CD4-positive, alpha-beta T cell treated with Interleukin-21 for 1 hour (primary cell): ENCODE measurements at places on chromosomes 2 and 18.

DNA sequence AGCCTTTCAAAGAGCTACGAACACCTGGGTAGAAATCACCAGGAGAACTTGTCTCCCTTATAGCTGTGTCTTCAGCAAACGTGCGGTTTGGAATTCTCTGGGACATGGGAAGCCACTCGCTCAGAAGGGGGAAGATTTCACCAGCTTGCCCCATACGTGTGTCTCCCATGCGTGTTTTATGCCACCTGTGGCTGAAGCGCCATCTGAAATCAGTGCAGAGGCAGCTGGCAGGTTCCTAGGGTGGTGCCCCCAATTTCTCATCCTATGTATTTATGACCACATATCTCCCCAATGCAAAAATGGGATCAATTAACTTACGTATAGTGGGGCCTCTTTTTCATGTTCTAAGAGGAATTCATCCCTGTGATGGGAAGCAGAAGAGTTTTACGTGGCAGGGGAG, 81.6 kb downstream of the TPO start:
- no peak for DNase-seq

- DNase-seq = no peak
These were observed 29.0 kb downstream of the PTPN4 start for GRCh38 chr2:119788752-119789151.

DNA sequence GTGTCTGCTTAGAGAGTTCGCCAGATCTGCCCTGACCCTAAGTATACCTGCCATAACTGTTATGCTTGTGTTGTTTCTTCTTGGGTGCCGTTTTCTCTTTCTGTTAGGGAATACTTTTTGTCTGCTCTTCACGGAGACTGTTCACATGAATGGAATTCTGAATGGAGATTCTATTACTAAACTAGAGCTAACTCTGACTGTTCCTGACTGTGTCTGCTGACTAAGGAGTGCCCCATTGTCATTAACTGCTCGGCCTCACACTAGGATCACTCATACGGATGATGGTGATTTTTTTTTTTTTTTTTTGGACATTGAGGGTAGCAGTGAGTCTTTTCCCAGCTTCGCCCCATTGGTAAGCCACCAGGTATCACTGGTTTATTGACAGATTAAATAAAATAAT, 104.8 kb upstream of the SLC8A1 start:
- no peak for DNase-seq

DNA sequence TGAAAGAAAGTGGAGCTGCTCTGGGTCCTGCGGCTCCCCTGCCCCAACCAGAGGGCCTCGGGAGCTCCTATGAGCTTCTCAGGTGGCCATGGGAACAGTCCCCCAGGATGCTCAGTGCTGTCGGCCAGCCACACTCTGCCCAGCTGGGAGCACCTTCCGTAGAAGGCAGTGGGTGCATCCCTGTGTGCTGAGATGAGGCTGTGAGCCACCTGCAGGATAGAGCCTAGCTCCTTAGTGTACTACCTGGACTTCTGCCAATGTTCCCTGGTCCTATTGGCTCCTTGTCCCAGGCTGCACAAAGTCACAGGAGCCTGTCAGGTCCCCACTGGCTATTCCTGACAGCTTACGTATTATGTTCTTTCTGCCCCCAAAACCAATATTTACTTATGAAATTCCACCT, 16.1 kb downstream of the PRELID3A start:
- DNase-seq = no peak

- no peak for DNase-seq
These were observed 91.7 kb downstream of the NRP2 start for GRCh38 chr2:205773989-205774388.

DNA sequence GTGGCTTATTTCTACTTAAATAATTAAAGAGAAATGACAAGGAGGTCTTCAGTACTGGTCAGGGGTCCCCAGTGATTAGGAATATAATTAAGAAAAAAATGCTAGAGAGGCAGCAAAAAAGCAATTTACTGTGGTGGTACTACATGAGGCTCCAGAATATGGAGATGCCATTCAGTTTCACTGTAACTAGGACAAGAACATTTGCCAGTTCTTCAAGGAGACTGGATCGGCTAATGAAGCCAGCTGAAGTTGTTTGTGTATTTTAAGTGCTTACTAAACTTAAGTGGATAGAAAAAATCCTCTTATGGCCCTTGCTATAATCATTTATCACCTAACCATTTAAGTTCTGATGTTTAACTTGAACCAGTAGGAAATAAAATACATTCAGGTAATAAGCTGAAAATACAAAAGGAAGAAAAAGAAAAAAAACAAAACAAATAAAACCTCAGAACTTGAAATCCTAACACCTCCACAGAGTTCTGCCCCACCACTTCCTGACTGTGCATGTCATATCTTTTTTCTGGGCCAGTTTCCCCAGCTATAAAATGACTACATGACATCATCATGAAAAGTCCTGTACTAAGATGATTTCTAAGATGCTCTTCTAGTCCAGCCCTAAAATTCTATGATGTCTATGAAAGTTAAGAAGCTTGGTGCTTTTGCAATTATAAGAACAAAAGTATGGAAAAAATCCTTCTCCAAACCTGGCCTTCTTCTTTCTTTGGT, 98.0 kb downstream of the TRABD2A start:
- DNase-seq = peak; percentile 76

DNA sequence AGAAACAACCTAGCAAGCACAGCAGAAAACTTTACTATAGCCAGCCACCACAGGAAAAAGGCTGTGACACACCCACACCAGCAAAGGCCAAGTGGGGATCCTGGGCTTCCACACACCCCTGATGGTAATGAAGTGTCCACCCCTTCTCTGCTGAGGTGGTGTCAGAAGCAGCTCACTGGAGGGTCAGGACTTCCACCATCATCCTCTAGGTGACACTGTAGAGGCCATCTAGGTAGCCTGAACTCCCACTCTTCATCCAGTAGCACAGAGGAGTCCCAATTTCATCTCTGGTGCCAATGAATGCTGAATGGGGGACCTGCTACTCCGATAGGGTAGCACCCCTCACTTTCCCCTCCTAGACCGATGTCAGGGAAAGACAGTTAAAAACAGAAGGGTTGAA, 1544.4 kb downstream of the LRP1B start:
- DNase-seq = no peak

- DNase-seq = no peak
These were observed 940 bp upstream of the BOLA3 start for GRCh38 chr2:74148457-74149246.

DNA sequence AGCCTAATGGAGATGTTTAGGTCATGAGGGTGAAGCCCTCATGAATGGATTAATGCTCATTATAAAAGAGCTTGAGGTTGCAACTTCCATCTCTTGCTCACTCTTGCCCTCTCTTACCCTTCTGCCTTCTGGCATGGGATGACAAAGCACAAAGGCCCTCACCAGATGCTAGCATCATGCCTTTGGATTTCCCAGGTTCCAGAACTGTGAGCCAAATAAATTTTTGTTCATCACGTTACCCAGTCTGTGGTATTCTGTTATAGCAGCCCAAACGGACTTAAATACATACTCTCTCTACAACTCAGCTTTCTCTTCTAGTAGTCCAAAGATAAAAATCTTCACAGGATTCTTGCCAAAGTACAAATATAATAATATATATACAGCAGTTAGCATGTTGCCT, 75.8 kb downstream of the LNPK start:
- no peak for DNase-seq

- DNase-seq = no peak
These were observed 9.8 kb upstream of the GPC1 start for GRCh38 chr2:240425697-240426096.

DNA sequence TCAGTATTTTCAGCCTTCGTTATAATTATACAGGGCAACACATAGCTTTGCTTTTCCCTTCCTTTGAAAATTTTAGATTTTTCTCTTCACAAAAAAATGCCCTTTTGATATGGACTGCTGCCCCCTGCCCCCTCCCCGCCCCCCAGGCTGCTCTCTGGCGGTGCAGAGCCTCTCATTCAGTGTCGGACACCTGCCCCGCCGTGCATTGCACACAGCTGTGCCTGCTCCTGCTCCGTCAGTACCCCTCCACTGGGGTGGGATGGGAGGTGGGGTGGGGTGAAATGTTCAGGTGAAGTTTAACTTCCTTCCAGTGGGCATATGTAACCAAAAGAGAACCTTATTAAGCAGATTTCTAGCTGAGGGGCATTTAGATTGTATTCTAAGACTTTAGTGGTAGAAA, 148.0 kb downstream of the CCDC85A start:
- no peak for DNase-seq

- DNase-seq = no peak
These were observed 589.8 kb upstream of the CDH2 start for GRCh38 chr18:28766721-28767120.

- no peak for DNase-seq
These were observed 166.6 kb downstream of the TNS1 start for GRCh38 chr2:217835931-217836891.

DNA sequence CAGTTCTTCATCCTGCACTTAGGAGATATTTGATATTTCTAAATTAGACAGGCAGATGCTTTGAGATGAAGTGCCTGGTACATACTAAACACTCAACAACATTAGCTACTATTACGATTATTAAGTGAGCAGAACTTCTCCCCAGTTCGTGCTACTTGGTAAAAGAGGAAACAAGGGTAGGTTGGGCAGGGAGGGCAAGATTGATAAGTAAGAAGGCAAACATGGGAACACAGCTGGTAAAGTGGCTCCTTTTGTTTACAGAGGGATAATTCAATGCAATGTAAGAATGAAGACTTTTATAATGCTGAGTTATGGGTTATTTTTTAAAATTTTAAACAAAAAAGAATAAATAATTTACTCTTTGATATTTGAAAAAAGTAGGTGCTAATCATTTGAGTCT, 15.9 kb upstream of the WIPF1 start:
- DNase-seq = no peak

- no peak for DNase-seq
These were observed 433.2 kb upstream of the RGPD4 start for GRCh38 chr2:107393516-107393915.

- DNase-seq = no peak
These were observed 26.8 kb downstream of the GLI2 start for GRCh38 chr2:120762341-120763061.

DNA sequence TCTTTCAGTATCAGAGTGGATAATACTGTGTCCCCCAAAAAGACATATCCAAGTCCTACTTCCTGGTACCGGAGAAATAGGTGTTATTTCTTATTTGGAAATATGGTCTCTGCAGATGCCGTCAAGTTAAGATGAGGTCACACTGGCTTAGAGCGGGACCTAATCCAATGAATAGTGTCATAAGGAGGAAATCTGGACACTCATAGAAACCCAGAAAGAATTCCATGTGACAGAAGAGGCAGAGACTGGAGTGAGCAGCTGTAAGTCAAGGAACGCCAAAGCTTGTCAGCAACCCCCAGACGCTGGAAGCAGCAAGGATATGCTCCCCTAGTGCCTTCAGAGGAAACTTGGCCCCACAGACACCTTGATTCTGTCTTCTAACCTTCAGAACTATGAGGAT, 69.8 kb downstream of the CCBE1 start:
- no peak for DNase-seq

DNA sequence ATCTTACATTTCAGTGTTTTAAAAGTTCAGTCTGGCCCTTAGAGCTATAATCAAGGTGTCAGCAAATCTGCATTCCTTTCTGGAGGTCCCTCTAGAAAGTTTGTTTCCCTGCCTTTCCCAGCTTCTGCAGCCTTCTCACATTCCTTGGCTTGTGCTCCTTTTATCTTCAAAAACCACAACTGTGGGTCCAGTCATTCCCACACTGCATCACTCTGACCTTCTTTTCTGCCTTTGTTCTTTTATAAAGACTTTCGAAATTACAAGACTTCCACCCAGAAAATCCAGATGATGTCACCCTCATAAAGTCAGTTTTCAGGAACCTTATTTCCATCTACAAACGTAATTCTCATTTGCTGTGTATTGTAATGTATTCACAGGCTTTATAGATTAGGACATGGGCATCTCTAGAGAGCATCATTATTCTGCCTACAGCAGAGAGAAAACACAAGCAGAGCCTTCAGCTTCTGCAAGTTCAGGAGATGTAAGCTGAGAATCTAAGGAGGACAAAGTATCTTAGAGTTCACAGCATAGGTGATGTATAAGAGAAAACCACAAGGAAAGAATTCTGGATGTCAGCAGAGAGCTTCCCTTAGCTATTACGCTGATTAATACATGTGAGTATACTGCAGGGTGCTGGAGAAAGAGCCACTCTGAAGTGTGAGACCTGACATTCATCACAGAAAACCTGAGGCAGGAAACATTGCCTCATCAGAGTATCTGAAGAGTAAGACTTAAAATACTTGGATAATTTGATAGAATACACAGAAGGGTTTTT, 1100.2 kb downstream of the CBLN2 start:
- DNase-seq = no peak

DNA sequence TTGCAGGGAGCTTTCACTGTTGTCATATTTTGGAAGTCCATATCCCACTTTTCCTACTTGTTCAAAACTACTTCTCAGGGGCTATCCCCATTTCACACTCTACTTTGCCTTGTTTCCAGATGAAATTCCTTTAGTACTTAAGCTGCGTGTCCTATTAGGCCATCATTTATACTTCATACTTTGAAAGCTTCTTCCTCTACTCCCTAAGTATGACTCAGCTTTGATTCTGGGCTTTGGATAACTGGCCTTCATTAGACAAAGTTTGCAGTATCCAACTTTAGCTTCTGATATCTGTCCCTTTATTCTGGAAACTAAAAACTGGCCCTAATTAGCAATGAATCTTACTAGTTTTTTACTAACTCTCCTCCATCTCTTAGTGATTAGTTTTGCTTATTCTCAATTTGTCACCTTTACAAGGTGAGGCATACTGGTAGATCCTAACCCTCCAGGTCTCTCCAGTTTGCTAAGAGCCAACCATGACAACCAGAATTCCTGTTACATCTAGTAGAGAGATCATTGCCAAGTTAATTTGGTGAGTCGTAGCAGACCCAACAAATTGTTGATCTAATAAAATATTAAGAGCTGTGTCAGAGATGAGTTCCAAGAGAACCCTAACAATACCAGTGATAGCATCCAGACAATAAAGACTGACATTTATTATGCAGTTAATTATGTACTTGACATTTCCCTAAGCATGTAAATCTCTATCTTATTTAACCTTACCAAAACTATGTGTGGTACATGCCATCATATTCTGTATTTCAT, 31.2 kb upstream of the ITGAV start:
- no peak for DNase-seq

- no peak for DNase-seq
These were observed 69.2 kb downstream of the SS18 start for GRCh38 chr18:26021061-26021754.

DNA sequence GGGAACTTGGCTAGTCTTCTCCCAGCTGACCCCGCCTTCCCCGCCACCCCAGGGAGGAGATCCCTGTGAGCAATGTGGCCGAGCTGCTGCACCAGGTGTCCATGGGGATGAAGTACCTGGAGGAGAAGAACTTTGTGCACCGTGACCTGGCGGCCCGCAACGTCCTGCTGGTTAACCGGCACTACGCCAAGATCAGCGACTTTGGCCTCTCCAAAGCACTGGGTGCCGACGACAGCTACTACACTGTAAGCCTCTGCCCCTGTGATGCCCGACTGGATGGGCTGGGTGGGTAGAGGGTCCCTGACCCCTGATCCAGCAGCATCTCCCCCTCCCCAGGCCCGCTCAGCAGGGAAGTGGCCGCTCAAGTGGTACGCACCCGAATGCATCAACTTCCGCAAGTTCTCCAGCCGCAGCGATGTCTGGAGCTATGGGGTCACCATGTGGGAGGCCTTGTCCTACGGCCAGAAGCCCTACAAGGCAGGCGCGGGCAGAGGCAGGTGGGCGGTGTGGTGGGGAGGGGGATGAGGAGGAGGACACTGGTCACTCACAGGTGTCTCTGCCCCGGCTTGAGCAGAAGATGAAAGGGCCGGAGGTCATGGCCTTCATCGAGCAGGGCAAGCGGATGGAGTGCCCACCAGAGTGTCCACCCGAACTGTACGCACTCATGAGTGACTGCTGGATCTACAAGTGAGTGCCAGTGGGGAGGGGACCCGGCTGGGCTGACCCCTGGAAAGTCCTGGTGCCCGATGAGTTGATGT, 24.2 kb downstream of the ZAP70 start:
- no peak for DNase-seq
